ENCODE measurements at places on chromosomes 12 and 14. TPM values are rescaled to one million over a fixed set of nuclear protein-coding genes. Genes with fewer than 3 reads are reported as not detected.

- no peaks in the 10 kb centered on the region for H3K4me1 ChIP-seq
- no peaks in the 10 kb centered on the region for H3K36me3 ChIP-seq
- H3K27me3 ChIP-seq = no peaks in the 10 kb centered on the region
- no peak overlapping the region for H3K4me3 ChIP-seq
- no peak overlapping the region for H3K27ac ChIP-seq
Measured at GRCh38 chr12:88746386-88746785, 166.1 kb upstream of the KITLG start.

- peaks cover 43% of the 10 kb centered on the region for H3K36me3 ChIP-seq
- peak overlapping the region; percentile 100 for H3K27ac ChIP-seq
- H3K27me3 ChIP-seq = no peaks in the 10 kb centered on the region
- H3K4me1 ChIP-seq = peaks cover 47% of the 10 kb centered on the region
Measured at GRCh38 chr12:57519796-57520052, 590 bp downstream of the DDIT3 start.

DNA sequence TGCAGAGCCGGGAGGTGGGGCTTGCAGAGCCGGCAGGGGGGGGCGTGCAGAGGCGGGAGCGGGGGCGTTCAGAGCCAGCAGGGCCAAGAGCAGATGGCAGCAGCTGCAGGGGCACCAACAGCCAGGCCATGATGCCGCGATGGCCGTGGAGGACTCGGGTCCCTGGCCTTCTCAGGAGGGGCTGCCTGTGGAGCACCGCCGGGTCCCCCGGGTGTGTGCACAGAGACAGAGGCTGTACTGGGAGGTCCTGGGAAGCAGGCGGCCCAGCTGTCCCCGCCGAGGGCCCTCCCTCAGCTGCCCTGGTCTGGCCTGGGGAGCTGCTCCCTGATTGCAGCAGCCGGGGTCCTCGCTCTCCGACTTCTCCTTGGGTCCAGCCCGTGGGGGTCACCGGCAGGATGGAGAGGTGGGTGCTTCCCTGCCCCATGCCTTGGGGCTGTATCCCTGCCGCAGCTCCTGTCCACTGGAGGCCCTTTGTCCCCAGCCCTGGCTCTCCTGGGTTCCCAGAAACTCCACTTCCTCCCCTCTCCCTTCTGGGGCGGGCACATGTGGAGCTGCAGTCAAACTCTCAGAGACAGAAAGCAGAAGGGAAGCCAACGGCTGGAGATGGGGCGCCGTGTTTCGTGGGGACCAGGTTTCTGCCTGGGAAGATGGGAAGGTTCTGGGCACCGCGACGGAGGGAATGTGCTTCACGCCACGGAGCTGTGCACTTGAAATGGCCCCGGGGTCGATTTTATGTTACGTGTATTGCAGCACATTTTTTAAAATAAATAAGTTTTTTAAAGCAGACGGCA lies 75.8 kb upstream of the GALNT9 start:
- H3K4me3 ChIP-seq = no peak overlapping the region
- no peak for DNase-seq
- H3K27ac ChIP-seq = no peak overlapping the region
- H3K27me3 ChIP-seq = peaks cover 75% of the 10 kb centered on the region
- H3K36me3 ChIP-seq = no peaks in the 10 kb centered on the region

DNA sequence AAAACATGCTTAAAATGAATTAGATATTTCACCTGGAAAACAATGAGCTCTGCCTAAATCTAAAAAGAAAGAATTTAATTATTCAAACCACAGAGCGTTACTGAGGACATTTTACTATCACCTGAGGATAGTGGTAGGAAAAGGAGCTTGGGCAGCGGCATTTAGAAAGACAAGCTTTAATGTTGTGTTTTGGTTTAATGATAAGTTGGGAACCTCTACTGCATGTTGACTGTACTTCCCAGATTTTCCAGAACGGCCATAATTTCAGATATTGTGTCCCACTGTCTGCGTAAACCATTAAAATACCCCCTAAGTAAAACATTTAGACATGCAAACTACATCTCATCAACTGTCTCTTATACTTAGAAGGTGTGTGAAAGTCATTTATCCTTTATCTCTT lies 55.4 kb downstream of the CPM start:
- H3K27ac ChIP-seq = no peak overlapping the region
- no peaks in the 10 kb centered on the region for H3K27me3 ChIP-seq
- DNase-seq = no peak
- H3K4me1 ChIP-seq = no peaks in the 10 kb centered on the region
- H3K36me3 ChIP-seq = no peaks in the 10 kb centered on the region

DNA sequence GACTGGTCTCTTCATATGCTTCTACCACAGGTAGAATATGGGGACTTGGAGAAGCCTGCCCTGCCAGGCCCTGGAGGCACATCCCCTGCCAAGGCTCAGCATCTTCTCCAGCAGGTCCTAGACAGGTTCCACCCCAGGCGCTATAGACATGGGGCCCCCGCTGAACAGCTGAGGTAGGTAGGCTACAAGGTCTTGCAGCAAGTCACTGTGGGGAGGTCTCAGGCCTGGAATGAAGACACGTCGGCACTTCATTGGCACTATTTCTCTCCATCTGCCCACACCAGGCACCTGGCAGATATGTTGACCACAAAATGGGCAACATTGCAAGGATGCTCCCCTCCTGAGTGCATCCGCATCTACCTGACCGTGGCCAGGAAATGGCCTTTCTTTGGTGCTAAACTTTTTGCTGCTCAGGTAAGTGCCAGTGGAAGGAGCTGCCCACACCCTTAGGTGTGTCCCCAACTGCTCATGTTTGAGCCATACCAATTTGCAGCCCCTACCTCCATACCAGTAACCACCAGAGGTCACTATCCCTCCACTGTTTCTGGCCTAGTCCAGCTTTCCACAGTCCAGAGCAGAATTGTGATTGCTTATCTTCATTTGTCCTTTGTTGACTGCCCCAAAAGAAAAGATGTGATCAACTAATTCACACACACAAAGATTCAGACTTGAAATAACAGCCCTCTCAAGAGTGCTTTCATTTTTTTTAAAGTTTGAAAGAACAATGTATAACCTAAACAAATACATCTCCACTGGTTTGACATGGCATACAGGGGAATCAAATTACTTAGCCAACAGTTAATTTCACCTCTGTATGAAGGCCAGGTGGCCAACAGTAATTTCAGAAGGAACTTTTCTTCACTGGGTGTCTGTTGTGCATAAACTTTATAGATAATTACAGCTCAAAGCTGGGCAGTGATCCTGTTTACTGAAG lies 16.1 kb downstream of the PIGH start:
- H3K27me3 ChIP-seq = no peaks in the 10 kb centered on the region
- H3K36me3 ChIP-seq = peaks cover 48% of the 10 kb centered on the region
- H3K4me3 ChIP-seq = no peak overlapping the region
- H3K4me1 ChIP-seq = no peaks in the 10 kb centered on the region

- H3K27me3 ChIP-seq = no peaks in the 10 kb centered on the region
- no peak overlapping the region for H3K27ac ChIP-seq
- H3K4me3 ChIP-seq = no peak overlapping the region
- no peaks in the 10 kb centered on the region for H3K4me1 ChIP-seq
- no peaks in the 10 kb centered on the region for H3K36me3 ChIP-seq
Measured at GRCh38 chr14:97848317-97848980, 1051.3 kb downstream of the VRK1 start.

GRCh38 chr14:34628681-34629135 lies 1.2 kb downstream of the SNX6 start:
- peaks cover 27% of the 10 kb centered on the region for H3K36me3 ChIP-seq
- H3K4me1 ChIP-seq = peaks cover 16% of the 10 kb centered on the region
- peak overlapping the region; percentile 100 for H3K4me3 ChIP-seq
- H3K27ac ChIP-seq = peak overlapping the region; percentile 95

- H3K4me1 ChIP-seq = no peaks in the 10 kb centered on the region
- H3K27me3 ChIP-seq = no peaks in the 10 kb centered on the region
- DNase-seq = no peak
- H3K4me3 ChIP-seq = no peak overlapping the region
Measured at GRCh38 chr12:22037947-22038346, 8.1 kb upstream of the CMAS start.

DNA sequence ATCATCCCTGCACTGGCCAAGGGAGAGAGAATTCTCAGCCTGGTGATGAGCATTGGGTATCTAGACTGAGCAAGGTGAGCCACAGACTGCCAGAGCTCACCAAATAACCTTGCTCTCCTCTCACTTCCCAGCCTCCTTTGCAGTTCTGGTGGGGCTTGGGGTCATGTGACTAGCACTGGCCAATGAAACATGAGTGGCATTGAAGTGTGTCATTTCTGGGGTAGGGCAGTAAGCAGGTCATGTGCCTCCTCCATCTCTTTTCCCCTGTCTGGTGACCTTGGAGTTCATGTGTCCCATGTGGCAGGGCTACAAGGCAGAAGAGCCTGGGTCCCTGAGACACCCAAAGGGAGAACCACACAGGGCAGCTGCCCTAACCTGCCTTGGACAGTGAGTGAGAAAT lies 3.6 kb upstream of the KRT72 start:
- no peak for DNase-seq
- no peak overlapping the region for H3K4me3 ChIP-seq
- H3K27ac ChIP-seq = no peak overlapping the region
- H3K36me3 ChIP-seq = no peaks in the 10 kb centered on the region

DNA sequence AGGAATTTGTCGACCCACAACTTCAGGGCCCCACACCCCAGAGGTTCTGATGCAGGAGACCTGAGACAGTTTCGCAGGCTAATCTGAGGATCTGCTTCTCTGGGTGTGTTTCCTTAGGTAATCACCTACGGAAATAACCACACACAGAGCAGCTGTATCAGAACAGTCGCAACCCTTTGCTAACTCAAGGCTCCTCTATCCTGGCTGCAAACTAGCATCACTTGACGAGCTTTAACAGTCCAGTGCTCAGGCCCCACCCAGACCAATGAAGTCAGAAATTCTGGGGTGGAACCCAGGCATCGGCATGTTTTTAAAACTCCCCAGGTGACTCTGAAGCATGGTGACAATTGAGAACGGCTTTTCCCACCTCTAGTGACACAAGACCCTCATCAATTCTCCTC lies 20.7 kb downstream of the SLC7A7 start:
- no peak overlapping the region for H3K27ac ChIP-seq
- peaks cover 4% of the 10 kb centered on the region for H3K27me3 ChIP-seq
- H3K36me3 ChIP-seq = no peaks in the 10 kb centered on the region
- H3K4me1 ChIP-seq = no peaks in the 10 kb centered on the region

- H3K4me1 ChIP-seq = no peaks in the 10 kb centered on the region
- DNase-seq = no peak
- H3K27ac ChIP-seq = no peak overlapping the region
- H3K27me3 ChIP-seq = no peaks in the 10 kb centered on the region
- H3K36me3 ChIP-seq = no peaks in the 10 kb centered on the region
Measured at GRCh38 chr14:35558680-35559079, 24.7 kb downstream of the INSM2 start.

- H3K36me3 ChIP-seq = no peaks in the 10 kb centered on the region
- H3K27ac ChIP-seq = peak overlapping the region; percentile 74
- H3K27me3 ChIP-seq = no peaks in the 10 kb centered on the region
- DNase-seq = no peak
- H3K4me1 ChIP-seq = no peaks in the 10 kb centered on the region
Measured at GRCh38 chr12:6123258-6123657, 1.2 kb downstream of the VWF start.

GRCh38 chr12:130016194-130016593 lies 112.4 kb upstream of the TMEM132D start:
- H3K4me3 ChIP-seq = no peak overlapping the region
- DNase-seq = no peak

GRCh38 chr14:95220663-95221231 lies 63.4 kb upstream of the DICER1 start:
- no peak overlapping the region for H3K4me3 ChIP-seq
- H3K27ac ChIP-seq = no peak overlapping the region

GRCh38 chr14:38039496-38039895 lies 168.2 kb upstream of the SSTR1 start:
- DNase-seq = no peak
- H3K36me3 ChIP-seq = no peaks in the 10 kb centered on the region
- no peaks in the 10 kb centered on the region for H3K27me3 ChIP-seq
- no peak overlapping the region for H3K27ac ChIP-seq

DNA sequence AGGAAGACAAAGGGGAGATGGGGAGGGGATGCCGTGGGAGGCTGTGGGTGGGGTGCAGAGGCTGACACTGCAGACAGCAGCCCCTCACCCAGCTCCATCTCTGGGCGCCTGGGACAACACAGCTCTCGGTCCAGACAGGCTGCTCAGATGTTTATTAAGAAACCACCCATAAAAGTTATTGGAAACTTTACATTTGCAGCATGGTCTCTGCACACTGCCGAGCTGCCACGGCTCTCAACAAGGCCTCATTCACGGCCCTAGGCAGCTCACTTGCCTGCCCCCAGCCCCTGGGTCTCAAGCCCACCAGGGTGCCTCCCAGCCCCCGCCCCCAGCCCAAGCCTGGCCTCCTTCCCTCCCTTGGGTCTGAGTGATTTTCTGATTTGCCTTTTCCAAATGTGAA lies 21.0 kb upstream of the COL2A1 start:
- H3K4me3 ChIP-seq = no peak overlapping the region
- peaks cover 23% of the 10 kb centered on the region for H3K4me1 ChIP-seq
- no peak overlapping the region for H3K27ac ChIP-seq
- no peak for DNase-seq

DNA sequence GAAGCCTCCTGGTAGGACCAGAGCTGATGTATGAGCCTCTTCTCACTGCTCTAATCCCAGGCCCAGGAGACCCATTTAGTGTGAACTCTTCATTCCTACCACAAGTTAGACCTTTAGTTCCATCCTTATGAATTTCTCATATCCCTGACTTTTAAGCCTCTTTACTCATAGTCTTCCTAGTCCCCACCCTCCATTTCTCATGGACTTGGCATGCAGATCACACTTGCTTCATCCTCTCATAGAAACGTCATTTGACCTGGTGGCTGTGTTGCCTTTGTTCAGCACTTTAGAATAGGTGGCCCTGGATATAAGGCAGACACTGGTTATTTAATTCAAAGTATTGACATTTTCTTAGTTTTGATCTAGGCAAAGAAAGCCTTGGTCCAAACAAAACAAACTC lies 99.5 kb downstream of the SLC16A7 start:
- no peaks in the 10 kb centered on the region for H3K27me3 ChIP-seq
- H3K4me1 ChIP-seq = no peaks in the 10 kb centered on the region
- no peak overlapping the region for H3K4me3 ChIP-seq
- H3K36me3 ChIP-seq = no peaks in the 10 kb centered on the region
- DNase-seq = no peak

GRCh38 chr14:101695659-101696058 lies 65.8 kb upstream of the PPP2R5C start:
- no peak for DNase-seq
- no peak overlapping the region for H3K4me3 ChIP-seq
- H3K36me3 ChIP-seq = no peaks in the 10 kb centered on the region
- H3K27ac ChIP-seq = no peak overlapping the region
- H3K27me3 ChIP-seq = no peaks in the 10 kb centered on the region

GRCh38 chr12:76738824-76739579 lies 24.9 kb upstream of the ZDHHC17 start:
- H3K4me3 ChIP-seq = no peak overlapping the region
- DNase-seq = no peak
- H3K4me1 ChIP-seq = no peaks in the 10 kb centered on the region
- no peaks in the 10 kb centered on the region for H3K27me3 ChIP-seq
- no peaks in the 10 kb centered on the region for H3K36me3 ChIP-seq
- no peak overlapping the region for H3K27ac ChIP-seq

PIANP gene
- 0.17 TPM for polyA plus RNA-seq

PRB2 gene
- not detected for polyA plus RNA-seq

LBHD2 gene
- not detected for polyA plus RNA-seq

AHNAK2 gene
- 0.69 TPM for polyA plus RNA-seq

SERPINA4 gene
- polyA plus RNA-seq = not detected

KERA gene
- not detected for polyA plus RNA-seq

CLEC9A gene
- not detected for polyA plus RNA-seq

Measured in psoas muscle (tissue), 8 donors.